ENCODE measurements at places on chromosomes 12 and 14.

GRCh38 chr14:36508418-36509068, 11.5 kb downstream of the NKX2-1 start:
- no peak for DNase-seq

DNA sequence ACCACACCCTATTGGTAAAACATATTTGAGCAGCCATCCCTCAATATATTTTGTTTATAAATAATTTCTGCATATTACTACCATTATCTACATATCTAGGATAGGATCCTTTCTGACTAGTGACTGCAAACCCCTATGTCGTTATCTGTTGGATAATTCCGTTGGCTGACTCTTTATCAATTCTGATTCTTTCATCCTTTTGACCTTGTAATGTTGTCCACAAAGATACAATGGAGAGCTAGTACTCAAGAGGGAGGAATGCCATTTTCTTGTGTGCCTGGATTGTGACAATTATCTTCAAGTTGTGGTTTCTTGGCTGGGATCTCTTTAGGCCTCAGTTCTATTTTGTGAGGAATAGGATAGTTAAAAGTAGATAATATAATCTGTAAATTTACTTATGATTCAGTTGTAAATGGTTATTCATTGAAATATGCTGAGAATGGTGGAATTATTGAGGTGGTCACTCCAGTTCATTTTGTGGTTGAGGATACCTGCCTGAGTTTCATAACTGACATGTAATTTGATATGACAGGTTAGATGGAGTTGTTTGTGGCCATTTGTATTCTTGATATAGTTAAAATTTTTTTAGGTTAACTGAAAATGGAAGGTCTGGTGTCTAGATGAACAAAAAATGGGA, 10.1 kb downstream of the CHST11 start:
- no peak for DNase-seq

- DNase-seq, result peak; percentile 90
These were observed 103.9 kb upstream of the MYL2 start for GRCh38 chr12:111024205-111024801.

DNA sequence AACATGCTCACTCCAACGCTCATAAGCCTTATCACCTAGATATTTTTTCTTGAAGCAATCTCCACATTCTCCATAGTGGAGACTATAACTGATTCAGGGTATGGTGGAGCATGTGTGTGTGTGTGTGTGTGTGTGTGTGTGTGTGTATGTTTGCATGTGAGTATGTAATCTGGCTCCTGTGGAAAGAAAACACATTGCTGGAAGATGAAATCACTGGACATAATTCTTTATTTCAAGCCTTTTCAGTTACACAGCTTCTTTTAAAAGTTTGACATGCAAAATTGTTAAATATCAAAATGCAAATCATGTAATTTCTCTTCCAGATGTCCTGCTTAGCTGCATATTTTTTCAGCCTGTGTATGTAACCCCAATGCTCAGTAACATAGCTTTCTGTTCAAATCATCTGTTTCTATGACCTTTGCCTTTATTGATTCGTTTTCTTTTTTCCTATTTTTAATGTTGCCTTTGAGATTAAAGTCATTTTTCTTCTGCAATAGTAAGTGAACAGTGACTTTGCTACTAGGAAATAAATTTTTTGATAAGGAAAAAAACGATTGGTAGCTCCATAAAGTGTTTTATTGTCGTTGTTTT, 80.5 kb upstream of the BTG1 start:
- no peak for DNase-seq

GRCh38 chr14:92692822-92693226, 55.6 kb downstream of the LGMN start:
- no peak for DNase-seq

DNA sequence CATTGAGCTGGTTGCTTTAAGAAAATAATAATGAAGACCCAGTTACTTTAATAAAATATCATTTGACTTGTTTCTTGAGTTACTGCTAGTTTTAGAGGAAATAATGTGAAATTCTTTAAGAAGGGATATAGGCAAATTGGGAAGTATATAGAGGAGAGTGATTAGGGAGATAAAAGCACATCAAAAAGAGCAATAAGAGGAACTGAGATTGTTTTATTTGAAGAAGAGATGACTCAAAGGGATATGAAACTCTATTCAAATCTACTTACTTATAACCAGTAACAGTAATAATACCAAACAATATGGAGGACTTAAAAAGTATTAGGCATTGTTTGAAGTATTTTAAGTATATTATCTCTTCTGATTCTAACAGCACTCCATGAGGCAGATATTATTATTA, 37.1 kb downstream of the LRRK2 start:
- no peak for DNase-seq

GRCh38 chr12:15092826-15093225, 120.0 kb downstream of the PDE6H start:
- DNase-seq, result no peak

- DNase-seq, result no peak
These were observed 30.7 kb upstream of the EPS8 start for GRCh38 chr12:15819644-15820437.

DNA sequence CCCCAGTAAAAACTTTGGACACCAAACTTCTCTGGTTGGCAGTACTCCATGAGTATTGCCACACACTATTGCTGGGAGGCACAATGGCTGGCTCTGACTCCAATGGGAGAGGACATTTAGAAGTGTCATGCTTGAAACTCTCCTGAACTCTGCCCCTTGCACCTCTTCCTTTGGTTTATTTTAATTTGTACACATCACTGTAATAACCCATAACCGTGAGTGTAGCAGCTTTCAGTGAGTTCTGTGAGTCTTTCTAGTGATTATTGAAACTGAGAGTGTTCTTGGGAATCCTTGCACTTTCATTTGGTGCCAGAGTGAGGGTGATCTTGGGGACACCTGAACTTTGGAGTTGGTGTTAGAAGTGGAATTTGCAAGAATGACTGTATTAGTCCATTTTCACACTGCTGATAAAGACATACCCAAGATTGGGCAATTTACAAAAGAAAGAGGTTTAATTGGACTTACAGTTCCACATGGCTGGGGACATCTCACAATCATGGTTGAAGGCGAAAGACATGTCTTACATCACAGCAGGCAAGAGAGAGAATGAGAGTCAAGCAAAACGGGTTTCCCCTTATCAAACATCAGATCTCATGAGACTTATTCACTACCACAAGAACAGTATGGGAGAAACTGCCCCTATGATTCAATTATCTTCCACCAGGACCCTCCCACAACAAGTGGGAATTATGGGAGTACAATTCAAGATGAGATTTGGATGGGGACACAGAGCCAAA, 41.3 kb upstream of the CEP83 start:
- no peak for DNase-seq

GRCh38 chr14:26217778-26218177, 380.1 kb downstream of the NOVA1 start:
- DNase-seq, result no peak

- DNase-seq, result no peak
These were observed 155.5 kb downstream of the PRKCH start for GRCh38 chr14:61476754-61477410.

- DNase-seq, result no peak
These were observed 54.9 kb downstream of the VWF start for GRCh38 chr12:6069437-6070093.

GRCh38 chr14:92886337-92886736, 36.6 kb upstream of the CHGA start:
- DNase-seq, result no peak

GRCh38 chr14:52111583-52111982, 42.7 kb upstream of the NID2 start:
- no peak for DNase-seq

DNA sequence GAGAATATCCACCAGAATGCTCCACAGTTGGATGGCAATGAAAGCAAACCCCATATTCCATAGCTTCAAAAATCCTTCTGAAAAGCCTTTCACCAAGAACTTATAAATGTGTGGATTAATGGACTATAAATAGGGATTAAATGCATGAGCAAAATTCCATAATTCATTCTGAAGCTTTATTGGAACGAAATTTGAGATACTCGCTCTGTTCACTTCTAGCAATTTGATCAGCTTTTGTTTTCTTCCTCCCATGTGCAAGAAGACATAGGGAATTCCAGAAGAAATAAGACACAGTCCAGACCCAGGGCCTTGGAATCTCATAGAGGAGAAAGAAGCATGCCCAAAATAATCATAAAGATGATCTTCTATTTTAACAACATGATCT, 285.9 kb upstream of the TMPO start:
- DNase-seq, result no peak

- no peak for DNase-seq
These were observed 5.2 kb downstream of the PGAM5 start for GRCh38 chr12:132715874-132716273.

- no peak for DNase-seq
These were observed 19.0 kb downstream of the OTUB2 start for GRCh38 chr14:94045101-94045500.

DNA sequence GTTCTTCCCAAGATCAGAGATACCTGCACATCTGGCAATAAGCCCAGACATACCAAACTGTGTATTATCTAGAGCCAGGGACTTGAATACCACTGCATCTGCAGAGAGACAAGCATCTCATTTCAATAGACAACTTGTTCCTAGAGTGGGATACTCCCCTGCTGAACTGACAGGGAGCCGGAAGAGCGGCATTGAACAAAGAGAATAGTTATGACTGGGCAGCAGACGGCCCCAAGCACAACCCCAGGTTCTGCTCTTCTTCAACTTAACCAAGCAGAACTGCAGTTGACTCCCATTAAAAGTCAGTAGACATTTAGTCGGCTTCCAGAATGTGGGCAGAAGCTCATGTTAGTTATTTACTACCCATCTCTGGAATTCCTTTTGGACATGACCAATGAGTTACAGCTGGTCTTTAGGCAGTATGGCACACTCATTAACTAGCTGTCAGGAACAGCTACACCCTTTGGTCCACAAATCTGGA, 112.9 kb downstream of the HMGA2 start:
- no peak for DNase-seq

DNA sequence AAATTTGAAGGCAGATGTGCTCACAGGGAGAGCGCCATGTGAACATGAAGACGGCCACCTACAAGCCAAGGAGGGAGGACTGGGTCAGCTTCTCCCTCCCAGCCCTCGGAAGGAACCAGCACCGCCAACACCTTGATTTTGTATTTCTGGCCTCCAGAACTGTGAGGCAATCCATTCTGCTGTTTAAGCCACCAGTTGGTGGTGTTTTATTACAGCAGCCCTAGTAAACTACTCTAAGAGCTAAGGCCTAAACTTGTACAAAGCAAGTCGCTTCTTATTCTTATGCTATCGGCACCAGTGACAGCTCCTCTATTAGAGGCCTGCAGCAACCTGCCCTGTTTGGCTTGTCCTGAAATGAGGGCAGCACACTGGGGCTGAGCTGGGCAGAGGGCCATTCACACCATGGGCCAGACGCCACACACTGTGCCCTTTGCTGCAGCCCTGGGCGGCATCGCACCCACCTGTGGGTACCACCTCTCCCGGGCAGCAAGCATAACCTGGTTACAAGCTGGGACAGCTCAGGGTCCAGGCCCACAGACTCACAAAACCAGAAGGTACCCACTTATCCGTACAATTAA, 62.7 kb downstream of the NOS1 start:
- DNase-seq, result no peak

GRCh38 chr12:13591059-13591458, 390.3 kb downstream of the GRIN2B start:
- no peak for DNase-seq

GRCh38 chr12:41903014-41903708, 241.5 kb downstream of the GXYLT1 start:
- no peak for DNase-seq

DNA sequence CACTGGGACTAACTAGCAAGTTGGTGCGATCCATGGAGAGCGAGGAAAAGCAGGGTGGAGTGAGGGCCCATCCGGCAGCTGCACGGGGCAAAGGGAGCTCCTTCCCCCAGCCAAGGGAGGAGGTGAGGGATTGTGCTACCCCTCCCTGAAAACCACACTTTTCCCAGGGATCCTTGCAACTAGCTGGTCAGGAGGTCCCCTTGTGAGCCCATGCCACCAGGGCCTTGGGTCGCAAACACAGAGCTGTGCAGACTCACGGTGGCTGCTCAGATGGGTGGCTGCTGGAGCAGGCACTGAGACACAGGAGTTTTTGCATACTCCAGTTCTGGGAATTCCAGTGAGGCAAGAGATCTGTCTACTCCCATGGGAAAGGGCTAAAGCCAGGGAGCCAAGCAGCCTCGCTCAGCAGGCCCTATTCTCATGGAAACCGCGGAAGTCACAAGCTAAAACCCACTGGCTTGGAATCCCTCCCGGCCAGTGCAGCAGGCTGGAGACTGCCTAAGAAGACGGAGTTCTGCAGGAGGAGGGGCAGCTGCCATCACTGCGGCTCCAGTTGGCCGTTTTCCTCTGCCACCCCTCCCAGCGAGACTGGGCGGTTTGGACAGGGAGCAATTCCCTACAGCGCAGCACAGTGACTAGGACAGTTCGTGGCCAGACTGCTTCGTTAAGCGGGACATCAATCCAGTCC, 10.9 kb upstream of the ZNF705A start:
- no peak for DNase-seq

DNA sequence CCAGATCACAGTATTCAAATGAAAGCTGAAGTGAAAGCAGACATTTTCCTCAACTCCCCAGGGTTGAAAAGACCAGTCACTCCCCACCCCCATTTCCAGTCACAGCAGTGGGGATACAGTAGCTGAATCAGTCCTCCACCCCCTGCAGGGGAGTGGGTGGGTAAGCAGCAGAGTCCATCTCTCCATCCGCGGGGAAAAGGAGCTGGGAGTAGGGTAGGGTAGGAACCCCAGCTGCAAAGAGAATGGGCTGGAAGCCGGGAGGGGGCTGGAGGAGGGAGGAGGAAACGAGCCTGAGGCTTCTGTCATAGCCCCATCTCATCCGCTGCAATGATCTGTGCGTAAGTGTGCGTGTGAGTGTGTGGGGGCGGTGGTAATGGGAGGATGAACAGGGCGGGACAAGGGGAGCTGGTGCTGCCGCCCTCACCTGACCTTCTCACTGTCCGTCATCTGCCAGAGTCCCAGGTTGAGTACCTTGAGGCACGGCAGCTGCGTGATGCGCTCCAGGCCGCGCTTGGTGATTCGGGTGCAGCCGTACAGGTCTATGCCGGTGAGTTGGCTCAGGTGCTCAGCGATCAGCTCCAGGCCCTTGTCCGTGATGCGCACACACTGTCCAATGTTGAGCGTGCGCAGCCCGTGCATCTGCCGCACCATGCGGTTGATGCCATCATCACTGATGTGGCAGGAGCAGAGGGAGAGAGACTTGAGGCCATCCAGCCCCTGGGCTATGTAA, 1.8 kb downstream of the FBXL14 start:
- DNase-seq, result no peak

- no peak for DNase-seq
These were observed 62.4 kb downstream of the UBR7 start for GRCh38 chr14:93269341-93270068.

- DNase-seq, result peak; percentile 63
These were observed 10.4 kb upstream of the DCD start for GRCh38 chr12:54658306-54659264.

Measured in 8988T (cell line).